Putamen (tissue), 1 donor: ENCODE measurements at places on chromosomes 5 and 9.

DNA sequence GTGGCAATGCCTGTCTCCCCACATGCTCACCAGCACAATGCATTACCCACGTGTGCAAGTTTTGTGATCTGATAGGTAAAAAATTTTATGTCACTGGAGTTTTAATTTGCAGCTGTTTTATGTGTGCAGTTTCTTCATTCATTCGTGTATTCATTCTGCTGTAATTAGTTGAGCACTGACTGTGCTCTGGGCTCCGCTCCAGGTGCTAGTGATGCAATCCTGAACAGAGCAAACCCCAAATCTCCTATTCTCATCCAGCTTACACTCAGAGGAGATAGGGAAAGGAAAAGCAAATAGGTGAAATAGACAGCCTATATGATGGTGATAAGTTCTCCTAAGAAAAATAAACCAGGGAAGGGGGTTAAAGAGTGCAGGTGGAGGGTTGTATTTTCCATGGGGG lies 148.4 kb downstream of the TENT4A start:
- no peak for DNase-seq

DNA sequence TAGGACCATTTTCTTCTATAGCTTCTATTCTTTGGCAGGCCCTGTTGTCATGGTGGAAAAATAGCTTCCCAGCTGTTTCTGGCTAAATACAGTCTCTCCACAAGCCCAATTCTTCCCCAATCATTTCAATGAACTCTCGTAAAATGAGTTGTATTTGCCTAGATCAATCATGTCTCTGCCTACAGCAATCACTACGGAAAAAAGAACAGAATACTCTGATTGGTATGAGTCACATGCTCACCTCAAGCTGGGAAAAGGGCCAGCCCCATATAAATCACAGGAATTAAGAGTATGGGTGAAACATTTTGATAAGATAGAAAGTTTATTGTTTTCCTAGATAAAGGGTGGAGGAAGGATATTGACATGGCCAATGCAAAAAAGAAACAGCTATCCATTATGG lies 711.4 kb downstream of the EFNA5 start:
- no peak for DNase-seq

DNA sequence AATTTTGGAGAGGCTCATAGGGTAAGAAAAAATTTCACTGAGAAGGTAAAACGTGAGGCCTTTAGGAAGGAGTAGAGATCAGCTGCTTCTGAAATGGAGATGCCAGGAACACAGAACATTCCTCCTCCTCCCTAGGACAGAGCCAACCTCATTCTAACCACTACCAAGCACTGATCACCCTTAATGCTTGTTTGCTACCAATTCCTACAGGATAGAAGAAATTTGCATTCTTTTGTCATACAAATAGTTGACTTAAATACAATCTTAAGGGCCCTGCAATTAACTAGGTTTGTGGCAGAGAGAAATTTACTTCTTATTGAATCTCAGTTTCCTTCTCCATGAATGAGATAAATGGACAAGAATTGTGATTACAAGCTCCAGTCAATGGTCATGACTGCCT lies 780.2 kb upstream of the WWC1 start:
- no peak for DNase-seq

GRCh38 chr5:73747696-73748380 lies 121.8 kb downstream of the ARHGEF28 start:
- no peak for DNase-seq

DNA sequence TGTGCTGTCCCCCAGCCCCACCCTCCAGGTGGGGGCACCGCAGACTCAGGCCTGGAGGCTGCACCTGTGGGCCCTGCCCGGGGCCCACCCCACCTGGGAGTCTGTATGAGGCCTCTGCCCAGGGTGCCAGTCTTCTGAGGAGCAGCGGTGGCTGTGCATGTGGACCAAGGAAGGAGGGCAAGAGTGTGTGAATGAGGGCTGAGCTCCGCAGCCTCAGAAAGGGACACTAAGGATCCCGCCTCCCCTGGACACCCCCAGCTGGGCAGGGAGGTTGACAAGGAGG lies 19.1 kb downstream of the FGD3 start:
- DNase-seq, result no peak

GRCh38 chr9:135606885-135607259 lies 32.5 kb downstream of the GLT6D1 start:
- no peak for DNase-seq

- DNase-seq, result no peak
Measured at GRCh38 chr5:133063965-133064364, 12.2 kb downstream of the HSPA4 start.

- DNase-seq, result no peak
Measured at GRCh38 chr9:121508415-121508814, 8.8 kb upstream of the GGTA1 start.

DNA sequence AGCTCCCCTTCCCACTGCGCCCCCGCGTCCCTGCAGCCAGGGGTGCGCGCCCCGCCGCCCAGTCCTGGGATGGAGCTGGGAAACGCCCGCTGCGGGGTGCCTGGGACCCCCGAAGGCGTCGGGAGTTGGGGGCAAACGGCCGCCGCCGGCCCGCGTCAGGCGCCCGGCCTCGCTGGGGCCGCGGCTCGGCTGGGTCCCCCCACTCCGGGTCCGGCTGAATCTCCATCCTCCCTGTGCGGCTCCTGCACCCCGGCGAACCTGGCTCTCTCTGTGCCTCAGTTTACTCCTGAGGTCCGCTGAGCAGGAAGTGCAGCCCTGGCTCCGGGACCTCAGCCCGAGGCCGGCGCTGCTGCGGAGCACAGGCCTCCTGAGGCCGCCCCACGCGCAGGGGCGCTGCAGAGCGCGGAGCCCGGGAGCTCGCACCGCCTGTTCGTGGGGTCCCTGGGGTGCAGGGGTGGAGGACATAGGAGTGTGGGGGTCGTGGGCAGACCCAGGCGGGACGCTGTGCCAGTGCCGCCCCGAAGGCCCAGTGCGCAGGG lies 13.9 kb upstream of the TMEM250 start:
- DNase-seq, result no peak
